Non-pigmented ciliary epithelial cell (primary cell): ENCODE measurements at places on chromosomes 7 and 10.

DNA sequence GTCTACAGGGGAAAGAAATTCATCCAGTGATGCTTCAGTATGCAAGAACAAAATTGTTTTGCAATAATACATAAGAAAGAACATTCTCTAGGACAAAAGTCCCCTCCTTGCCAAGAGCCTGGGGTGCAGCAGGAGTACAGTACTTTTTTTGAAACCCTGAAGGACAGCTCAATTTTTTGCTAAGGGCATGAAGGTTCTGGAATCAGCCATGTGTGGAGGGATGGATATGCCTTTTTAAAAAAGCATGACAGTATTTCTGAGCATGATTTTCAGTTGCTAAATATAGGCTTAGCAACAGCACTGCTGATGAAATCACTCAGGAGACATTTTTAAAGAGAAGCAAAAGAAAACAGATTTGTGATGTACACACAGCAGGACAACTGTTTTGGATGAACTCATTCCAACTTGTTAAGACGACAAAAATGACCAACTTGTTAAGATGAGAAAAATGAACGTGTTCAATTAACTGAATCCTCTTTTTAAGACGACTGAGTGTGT, 39.3 kb downstream of the HBP1 start:
- no peak for DNase-seq

DNA sequence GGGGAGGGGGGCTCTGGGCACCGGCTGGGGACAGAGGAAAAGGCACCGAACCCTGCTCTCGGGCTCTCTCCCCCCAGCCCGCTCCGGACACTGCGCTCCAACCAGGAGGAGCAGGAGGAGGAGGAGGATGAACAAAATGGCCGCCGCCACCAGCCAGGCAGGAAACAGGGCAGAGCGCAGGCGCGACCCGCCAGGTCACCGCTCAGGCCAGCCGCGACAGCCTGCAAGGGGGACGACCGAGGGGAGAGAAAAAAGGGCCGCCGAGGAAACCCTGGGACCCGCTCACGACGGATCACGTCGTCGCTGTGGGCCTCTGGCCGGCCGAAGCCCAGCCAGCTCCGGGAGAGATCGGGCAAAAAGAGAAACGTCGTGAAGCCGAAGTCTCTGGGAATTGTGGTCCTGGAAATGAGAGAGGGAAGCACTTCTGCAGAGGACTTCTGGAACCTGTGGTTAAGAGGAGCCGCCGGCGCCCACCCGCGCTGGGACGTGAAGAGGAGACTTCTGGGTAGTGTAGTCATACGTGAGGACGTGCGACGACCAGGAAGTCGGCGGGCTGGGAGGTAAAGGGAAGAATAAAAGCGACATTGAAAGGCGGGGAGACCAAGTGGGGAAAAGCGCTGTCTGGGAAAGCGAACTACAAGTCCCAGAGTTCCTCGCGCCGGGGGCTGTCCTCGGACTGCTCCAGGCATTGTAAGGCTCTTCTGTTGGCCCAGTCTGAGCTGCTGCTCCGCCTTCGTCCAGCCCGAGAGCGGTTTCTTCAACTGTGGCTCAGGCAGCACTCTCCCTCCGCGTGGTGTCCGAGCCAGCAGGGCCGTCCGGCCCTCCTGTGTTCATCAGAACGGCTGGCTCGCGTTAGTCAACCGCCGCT, at the start of gene TIAL1:
TIAL1 (minus strand) TSS at position 428 of the 868 bp plus-strand sequence. CDS start 499 bp downstream, outside the sequence.
- DNase-seq = peak; percentile 99

DNA sequence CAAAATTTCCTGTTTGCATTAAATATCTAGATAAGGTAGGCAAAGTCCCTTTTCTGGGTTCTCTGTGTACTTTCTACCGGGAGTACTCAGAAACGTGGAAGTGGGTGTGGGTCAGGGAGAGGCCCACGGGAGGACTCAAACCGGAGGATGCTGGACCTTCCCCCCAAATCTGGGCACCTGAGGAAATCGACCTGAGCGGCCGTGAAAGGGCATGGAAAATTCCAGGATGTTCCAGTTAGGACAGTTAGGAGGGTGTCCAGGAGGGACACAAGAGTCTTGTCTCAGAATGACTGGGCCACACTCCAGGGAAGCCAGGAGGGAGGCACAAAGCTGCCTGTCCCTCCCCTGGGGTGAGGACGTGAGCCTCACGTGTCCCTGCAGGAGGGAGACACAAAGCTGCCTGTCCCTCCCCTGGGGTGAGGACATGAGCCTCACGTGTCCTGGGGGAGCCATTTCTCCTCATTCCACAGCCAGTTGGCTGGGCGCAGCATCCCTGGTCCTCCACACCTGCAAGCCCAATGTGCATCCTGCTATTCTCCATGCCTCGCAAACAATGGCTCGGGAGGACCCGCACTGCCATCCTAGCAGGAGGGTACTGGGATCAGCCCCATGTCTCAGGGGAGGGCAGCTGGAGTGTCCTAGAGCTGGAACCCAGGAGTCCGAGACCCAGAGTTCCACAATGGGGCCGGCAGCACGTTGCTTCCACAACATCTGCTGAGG, 190.5 kb upstream of the PPP2R2D start:
- DNase-seq = no peak

DNA sequence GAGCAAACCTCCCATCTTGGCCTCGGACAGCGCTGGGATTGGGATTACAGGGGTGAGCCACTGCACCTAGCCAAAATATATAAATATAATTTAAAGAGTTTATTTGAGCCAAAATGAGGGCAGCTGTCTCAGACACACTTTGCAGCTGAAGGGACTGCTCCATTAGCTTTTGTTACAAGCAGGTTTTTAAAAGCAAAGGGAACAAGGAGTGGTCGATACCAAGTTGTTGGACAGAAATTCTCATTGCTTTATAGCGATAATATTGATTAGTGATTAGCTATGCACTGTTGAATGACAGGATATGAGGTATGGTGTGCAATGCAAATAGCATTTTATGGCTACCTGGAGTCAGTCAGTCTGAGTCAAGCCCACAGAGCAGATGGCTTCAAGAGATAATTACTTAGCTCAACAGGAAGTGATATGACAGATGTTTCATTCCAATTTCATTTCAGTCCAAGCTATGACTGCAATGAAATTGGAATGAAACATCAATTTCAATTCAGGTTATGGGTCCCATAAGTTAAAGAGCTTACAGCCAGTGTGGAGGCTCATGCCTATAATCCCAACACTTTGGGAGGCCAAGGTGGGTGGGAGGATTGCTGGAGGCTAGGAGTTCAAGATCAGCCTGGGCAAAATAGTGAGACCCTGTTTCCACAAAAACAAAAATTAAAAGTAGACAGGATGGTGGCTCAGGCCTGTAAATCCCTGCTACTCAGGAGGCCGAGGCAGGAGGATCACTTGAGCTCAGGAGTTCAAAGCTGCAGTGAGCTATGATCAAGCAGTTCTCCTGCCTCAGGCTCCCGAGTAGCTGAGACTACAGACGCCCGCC, 23.1 kb downstream of the TYW1 start:
- DNase-seq = no peak

DNA sequence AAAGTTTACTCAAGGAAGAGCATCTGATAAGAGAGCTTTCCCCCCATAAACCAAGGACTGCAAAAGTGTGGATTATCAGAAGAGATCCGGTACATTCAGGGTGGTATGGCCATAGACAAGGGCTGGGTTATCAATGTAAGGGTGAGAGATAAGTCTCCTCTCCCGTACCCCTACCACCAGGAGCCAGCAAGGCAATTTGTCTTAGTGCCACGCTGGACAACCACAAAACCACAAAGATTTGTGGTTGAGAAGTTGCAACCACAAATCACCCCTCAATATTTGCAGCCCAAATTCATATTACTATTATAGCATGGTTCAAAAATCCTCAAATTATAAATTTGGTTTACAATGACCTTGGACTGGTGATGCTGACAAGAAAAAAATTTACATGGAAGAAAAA, 2.3 kb upstream of the ZSCAN25 start:
- no peak for DNase-seq

DNA sequence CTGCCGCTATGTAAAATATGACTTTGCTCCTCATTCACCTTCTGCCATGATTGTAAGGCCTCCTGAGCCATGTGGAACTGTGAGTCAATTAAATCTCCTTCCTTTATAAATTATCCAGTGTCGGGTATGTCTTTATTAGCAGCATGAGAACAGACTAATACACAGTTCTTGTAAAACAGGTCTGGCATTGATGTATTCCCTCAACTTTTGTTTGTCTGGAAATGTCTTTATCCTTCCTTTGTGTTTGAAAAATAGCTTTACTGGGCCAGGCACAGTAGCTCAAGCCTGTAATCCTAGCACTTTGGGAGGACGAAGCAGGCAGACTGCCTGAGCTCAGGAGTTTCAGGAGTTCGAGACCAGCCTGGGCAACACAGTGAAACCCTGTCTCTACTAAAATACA, 14.5 kb downstream of the IPMK start:
- no peak for DNase-seq

DNA sequence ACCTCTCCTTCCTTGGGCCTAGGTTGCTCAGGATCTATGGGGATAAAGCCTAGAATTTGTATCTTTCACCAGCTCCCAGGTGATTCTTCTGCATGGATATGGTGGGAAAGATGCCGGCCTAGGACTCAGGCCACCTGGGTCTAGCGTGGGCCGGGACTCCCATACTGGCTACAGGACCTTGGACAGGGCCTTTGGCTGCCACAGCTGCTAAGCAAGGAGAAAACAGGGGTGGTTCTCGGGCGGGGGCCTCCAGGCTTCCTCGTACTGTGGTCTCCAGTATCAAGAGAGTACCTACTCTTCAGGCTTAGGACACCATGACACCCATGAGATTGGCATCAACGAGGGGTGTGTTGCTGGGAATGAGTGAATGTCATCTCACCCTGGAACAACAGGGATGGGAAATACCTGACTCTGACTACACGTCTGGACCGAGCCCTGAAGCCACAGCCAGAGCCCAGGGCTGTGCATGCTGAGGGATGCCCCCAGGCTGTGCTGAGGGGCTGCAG, 120.3 kb upstream of the ADAM12 start:
- no peak for DNase-seq

DNA sequence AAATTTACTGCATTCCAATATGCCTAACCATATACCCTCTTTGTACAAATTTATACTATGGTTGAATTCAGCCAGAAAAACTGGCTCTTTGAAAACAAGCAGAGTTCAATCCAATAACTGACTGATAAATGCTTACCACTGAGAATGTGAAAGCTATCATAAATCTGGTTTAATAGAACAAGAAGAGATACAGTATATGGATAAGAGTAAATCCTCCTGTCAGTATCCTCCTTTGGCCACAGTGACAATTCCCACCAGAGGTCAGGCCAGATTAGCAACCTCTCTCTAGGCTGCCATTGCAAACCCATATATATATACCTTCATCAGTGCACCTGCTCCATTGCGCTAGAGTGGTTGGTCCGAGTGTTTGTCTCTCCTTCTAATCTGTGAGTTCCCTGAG, 647.2 kb downstream of the GRM8 start:
- DNase-seq = no peak

DNA sequence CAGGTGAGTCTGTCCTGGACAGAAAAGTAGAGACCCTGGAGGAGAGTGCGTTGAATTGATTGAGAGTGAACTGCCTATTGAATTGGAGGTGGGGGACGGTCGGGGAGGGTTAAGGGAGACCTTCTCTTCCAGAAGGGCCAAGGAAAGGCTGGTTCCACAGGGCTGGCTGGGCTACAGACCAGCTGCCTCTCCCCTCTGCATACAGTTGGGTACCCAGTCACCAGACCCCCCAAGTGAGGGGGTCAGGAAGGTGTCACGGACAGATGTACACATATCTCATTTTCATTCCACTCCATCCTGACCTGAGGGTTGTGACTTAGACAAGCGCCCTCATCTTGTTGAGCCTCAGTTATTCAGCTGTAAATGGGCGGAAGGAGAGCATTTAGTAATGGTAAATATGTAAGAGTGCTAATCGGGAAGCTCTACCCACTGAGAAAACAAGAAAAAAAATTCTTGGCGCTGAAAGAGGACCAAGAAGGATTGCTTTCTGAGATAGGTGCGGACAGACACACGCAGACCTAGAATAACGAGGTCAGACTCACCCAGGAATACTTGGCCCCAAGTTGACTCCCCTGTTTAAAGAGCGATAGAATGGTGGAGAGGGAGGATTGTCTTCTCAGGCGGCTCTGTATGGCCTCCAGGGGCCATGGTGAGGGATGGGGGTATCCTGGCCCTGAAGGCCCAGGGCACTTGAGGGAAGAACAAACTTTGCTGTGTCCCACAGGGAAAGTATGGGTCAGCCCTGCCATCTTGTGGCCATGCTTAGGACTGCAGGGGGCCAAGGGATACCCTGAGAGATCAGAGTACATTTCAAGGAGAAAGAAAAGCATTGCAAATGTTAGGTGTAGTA, 7.2 kb upstream of the MBL2 start:
- DNase-seq = no peak

DNA sequence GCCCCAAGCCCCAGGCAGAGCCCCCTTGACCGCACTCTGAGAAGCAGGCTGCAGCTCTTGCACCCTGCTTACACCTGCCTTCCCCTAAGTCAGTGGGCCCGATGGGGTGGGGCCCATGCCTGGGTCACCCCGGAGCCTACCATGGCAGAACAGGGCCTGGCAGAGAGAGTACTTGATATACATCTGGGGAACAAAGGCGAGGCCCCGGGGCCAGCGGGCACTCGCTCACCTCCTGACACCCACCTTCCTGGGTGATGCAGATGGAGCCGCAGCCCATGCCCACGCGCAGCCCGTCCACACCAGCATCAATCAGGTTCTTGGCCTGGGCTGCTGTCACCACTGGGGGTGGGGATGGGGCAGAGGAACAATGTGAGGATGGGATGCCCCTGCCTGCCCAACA, 13.4 kb downstream of the IMPDH1 start:
- no peak for DNase-seq

DNA sequence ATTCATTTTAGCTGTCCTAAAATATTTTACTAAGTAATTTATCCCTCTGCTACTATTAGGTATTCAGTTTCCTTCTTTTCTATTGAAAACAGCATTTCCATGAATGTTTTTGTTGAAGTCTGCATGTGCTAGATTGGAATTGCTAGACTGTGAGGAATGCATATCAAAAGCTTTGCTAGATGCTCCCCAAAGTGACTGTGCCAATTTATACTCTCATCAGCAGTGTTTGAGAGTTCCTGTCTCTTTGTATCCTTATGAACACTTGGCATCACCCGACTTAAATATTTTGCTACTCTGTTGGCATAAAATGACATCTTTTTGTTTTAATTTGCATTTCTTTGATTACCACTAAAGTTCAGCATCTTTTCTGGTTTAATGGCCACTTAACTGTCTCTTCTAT, 45.0 kb upstream of the PRR15 start:
- no peak for DNase-seq

DNA sequence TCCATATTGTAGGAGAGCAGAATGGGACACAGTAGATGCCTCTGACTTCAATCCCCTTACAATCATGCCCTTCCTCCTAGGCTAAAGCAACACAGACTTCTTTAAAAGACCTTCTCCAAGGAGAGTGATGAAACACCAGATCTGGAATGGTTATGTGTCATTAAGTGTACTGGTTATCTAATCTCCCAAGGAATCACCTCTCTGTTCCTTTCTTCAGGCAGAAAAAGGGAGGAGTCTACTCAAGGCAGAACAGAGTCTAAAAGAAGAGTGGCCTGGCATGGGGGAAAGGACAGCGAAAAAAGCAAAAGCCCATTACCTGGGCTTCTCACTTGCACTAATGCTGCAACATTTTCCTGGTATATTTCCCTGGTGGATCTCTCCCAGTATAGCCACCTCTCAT, 2.9 kb downstream of the ELMO1 start:
- DNase-seq = no peak

- DNase-seq = no peak
Observed at GRCh38 chr7:8135417-8135816, 126.5 kb downstream of the ICA1 start.

- no peak for DNase-seq
Observed at GRCh38 chr7:45593877-45594276, 19.7 kb downstream of the ADCY1 start.
